ENCODE measurements at places on chromosomes 16 and 17. TPM values are rescaled to one million over a fixed set of nuclear protein-coding genes. Genes with fewer than 3 reads are reported as not detected.

GRCh38 chr16:28903344-28904042 lies 21.5 kb downstream of the RABEP2 start:
- H3K27me3 ChIP-seq = no peaks in the 10 kb centered on the region
- no peaks in the 10 kb centered on the region for H3K4me1 ChIP-seq
- H3K4me3 ChIP-seq = no peak overlapping the region
- H3K36me3 ChIP-seq = no peaks in the 10 kb centered on the region
- DNase-seq = no peak

- H3K27me3 ChIP-seq = no peaks in the 10 kb centered on the region
- peaks cover 15% of the 10 kb centered on the region for H3K4me1 ChIP-seq
- DNase-seq = no peak
- H3K4me3 ChIP-seq = peak overlapping the region; percentile 83
- H3K27ac ChIP-seq = peak overlapping the region; percentile 67
Observed at GRCh38 chr17:19361944-19362276, 613 bp downstream of the B9D1 start.

HS3ST3A1 gene
- total RNA-seq = 0.67 TPM

GRCh38 chr16:52456368-52456767 lies 90.6 kb downstream of the TOX3 start:
- H3K4me3 ChIP-seq = no peak overlapping the region
- DNase-seq = no peak
- no peaks in the 10 kb centered on the region for H3K4me1 ChIP-seq
- no peaks in the 10 kb centered on the region for H3K27me3 ChIP-seq
- H3K36me3 ChIP-seq = no peaks in the 10 kb centered on the region

CYB5D1 gene
- total RNA-seq = 17.5 TPM

DNA sequence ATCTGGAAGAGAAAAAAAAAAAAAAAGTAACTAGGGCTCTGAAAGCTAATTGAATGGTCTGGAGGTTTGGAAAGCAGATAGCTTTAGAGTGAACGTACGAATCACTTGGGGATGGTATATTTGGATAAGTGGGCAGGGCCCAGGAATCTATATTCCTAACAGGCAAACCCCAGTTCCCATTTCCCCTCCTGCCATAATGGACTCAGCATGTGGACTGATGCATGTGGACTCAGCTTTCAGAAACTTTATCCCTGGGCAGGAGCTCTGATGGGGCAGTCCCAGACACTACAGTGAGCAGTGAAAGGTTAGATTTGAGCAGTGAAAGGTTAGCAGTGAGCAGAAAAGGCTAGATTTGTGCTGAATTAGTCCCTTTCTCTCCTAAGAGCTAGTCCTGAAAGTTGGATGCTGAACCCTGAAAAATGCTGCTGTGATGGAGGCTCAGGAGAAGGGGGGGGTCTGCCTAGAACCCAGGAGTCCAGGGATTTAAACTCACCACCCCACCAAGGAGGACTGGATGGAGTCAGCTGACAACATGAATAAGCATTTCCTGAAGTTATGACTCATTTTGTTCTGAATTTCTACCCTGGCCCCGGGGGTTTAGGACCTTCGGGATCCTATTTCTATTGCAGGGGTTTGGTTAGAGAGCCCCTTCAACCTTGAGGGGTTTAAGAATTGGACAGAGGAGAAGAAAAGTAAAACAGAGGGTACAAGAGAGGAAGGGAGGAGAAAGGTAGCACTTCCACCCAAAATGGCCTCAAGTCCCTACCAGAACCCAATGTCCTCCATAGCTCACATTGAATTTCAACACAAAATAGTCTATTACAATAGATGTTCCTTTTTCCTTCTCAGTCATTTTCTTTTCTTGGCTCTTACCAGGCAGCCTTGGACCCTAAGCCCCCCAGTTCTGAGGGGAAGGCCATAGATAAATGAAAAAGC lies 10.3 kb upstream of the FZD2 start:
- H3K4me1 ChIP-seq = no peaks in the 10 kb centered on the region
- H3K27ac ChIP-seq = peak overlapping the region; percentile 0
- H3K36me3 ChIP-seq = no peaks in the 10 kb centered on the region
- no peak overlapping the region for H3K4me3 ChIP-seq

DNA sequence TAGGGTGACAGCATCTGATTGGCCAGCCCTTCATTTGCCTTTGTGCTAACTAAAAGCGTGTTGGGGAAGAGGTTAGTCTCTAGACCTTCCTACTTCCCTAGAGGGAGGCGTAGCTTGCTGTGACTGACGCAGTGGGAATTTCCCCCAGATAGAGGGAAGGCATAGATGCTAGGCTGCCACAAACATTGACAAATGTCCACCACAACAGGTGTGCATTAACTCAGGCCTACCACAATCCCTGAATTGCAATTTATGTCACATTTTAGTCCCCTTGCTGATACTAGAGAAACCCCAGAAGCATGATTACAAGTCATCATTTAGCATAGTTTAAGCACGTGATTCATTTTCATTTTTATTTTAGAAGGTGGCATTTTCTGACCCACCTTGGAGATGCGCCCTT lies 76.3 kb upstream of the WSB1 start:
- peaks cover 15% of the 10 kb centered on the region for H3K4me1 ChIP-seq
- DNase-seq = no peak
- no peak overlapping the region for H3K4me3 ChIP-seq
- H3K27me3 ChIP-seq = peaks cover 8% of the 10 kb centered on the region

KCNJ18 gene
- not detected for total RNA-seq

DNA sequence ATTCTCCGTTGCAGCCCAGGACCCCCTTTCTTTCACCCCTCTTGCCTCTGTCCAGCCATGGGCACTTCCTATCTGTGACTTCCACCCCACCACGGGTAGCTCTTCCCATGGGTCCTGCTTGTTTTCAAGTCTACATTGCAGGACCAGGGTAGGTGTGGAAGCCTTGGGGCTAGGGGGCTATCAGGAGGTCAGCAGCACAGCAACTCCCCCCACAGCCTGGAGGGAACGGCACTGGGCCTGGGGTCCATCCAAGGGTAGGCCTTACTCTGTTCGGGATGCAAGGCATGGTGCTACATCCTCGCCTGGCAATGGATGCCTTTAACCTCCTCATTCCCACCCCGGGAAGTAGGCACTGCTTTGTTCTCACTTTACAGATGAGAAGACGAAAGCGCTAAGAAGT lies 109.3 kb downstream of the IRX5 start:
- H3K36me3 ChIP-seq = no peaks in the 10 kb centered on the region
- H3K4me3 ChIP-seq = no peak overlapping the region
- H3K27ac ChIP-seq = no peak overlapping the region
- peaks cover 15% of the 10 kb centered on the region for H3K27me3 ChIP-seq

HOXB5 gene
- not detected for total RNA-seq

DNA sequence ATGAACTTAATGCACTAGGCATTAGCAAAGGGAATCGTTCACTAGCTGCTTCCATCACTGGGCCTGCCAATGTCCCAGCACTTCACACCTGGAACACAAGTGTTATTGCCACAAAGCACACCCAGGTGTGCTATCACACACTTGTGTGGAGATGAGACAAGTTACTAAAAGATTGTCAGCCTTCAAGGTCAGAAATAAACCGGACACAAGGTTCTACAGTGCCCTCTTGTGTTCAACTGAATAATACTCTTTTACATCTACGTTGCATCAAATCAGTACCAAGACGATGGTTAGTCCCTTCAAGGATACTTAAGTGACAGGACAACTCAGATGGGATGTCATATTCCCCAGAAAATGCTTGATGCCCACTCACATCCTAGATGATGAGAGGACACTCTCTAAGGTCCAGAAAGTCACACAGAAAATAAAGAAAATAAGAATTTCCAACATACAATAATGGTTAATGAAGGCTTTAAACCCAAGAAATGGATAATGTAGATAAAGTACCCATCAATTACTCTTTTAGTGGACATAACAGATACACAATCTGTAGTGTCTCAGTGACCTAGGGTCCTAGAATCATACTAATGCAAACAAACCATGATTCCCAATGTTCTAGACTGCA lies 16.4 kb upstream of the GLG1 start:
- no peak overlapping the region for H3K27ac ChIP-seq
- H3K27me3 ChIP-seq = no peaks in the 10 kb centered on the region
- no peak overlapping the region for H3K4me3 ChIP-seq
- H3K36me3 ChIP-seq = no peaks in the 10 kb centered on the region
- H3K4me1 ChIP-seq = no peaks in the 10 kb centered on the region

DNA sequence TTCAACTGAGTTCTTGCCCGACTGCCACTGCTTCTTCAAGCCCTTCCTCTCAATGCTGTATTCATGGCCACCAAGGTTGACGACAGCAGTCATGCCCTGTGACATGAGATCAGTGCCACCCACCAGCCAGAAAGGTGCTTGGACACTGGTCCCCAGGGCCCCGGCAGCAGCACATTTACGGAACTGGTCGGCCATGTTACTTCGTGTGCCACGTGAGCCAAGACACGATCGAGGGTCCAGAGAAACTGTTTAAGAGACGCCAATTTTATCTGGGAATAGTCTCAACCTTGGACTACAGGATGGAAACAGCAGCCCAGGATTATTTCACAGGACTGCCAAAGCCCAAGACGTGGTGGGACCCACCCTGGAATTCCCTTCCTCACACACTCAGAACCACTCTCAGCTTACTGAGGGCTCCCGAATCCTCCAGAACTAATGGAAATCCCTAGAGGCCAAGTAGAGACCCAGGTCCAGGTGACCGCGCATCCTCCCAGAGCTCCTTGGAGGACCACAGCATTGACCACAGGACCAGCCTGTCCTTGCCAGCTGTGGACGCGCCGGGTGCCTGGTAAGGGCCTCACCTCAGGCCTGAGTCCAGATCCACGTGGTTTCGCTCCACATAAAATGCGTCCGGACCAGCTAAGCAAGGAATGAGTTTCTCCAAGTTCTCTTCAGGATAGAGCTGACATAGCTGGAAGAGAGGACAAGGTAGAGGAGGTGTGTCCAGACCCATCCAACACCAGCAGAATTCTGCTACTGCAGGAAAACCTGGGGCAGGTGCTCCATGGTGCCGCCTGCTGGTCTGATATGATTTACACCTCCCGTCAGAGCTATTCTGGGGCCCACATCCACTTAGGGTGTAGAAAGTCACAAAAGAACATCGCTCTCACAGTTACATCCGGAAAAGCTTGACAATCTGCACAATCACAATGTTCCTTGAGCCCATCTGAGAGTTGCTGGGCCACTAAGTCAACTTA lies 28.2 kb downstream of the MAP1LC3B start:
- H3K4me3 ChIP-seq = no peak overlapping the region
- no peaks in the 10 kb centered on the region for H3K4me1 ChIP-seq
- no peaks in the 10 kb centered on the region for H3K27me3 ChIP-seq
- no peak for DNase-seq
- no peak overlapping the region for H3K27ac ChIP-seq

SYNGR3 gene
- total RNA-seq = 0.18 TPM

DNA sequence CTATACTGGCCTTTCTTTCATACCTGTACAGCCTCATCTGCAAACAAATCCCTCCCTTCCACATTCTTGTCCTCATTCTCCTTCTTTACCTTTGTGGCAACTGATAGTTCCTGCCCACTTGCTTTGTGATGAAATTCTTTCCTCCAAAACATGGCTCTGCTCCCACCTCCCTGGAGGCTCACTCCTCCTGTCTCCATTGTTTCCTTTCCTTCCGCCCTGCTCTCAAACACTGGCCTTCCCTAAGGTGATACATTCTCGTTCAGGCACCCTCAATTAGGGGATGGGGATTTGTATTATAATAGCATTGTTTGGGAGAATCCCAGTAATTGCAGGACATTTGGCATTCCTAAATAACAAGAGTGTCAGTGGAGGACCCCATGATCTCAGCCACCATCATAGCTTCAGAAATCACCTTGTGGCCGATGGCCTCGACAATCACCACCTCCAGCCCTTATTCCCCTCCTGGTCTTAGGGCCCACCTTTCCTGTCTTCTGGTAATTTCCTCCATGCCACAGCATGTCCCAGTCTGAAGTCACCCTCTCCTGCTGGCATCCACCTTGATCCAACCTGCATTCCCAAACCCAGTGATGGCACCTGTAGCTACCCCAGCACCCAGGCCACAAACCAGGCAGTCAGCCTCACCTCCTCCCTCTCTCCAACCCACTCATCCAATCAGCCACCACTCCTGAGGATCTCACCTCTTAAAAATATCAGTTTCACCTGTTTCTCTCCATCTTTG lies 7.9 kb downstream of the UNC119 start:
- H3K27ac ChIP-seq = no peak overlapping the region
- H3K36me3 ChIP-seq = no peaks in the 10 kb centered on the region
- no peak for DNase-seq
- no peaks in the 10 kb centered on the region for H3K27me3 ChIP-seq
- H3K4me3 ChIP-seq = no peak overlapping the region
- no peaks in the 10 kb centered on the region for H3K4me1 ChIP-seq

TM4SF5 gene
- total RNA-seq = not detected

GRCh38 chr17:65417406-65418221 lies 143.8 kb downstream of the AXIN2 start:
- H3K4me3 ChIP-seq = no peak overlapping the region
- DNase-seq = no peak
- no peaks in the 10 kb centered on the region for H3K36me3 ChIP-seq

ADAM11 gene
- total RNA-seq = 8.0 TPM

GNGT2 gene
- total RNA-seq = 0.89 TPM

DNA sequence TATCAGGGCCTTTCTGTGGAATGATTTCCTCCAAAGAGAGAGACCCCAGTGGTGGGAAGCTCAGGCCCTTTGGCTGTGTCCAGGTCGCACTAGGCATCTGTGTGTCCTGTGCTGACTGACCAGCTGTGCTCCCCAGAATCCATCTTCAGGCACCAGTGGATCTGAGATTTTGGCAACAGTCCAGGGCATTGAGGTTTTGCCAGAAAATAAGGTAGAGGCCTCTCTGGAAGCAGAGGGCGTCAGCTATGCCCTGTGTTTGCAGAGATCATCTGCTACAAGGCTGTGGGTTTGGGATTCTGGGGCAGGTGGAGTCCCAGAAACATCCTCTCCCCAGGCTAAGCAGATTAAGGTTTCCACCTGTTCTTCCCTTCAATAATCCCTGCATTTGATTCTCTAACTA lies 57.5 kb upstream of the TOB1 start:
- H3K36me3 ChIP-seq = no peaks in the 10 kb centered on the region
- H3K4me3 ChIP-seq = no peak overlapping the region
- H3K4me1 ChIP-seq = peaks cover 46% of the 10 kb centered on the region

DNA sequence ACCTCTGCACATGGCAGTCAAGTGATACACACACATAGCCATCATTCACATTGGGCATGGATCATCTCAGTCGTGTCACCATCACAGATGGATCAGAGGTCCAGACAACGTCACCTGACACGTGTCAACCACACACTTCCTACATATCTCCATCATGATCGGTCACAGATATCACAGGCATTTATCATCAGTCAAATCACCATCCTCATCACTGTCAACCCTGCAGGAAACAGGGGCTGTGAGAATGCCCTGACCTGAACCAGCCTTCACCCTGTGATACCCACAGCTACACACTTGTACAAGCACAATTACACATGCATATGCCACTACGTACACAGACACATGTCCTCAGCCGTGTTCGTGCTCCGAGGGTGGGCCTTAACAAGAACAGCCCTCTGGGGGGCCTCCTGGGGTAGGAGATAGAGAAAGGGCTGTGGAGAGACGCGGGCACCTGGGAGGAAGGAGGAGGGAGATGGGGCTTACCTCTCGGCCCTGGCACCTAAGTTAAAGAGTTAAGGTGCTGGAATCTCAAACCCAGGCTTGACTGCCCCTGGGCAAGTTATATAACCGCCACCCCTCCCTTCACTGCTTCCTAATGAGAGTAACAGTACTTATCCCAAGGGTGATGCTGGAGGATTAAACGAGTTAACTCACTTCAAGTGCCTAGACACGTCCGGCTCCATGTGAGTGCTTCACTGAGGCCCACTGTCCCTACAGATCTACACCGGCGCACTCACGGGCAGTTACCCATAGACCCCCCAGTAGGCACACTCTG lies 1.1 kb downstream of the SLC12A4 start:
- H3K27me3 ChIP-seq = no peaks in the 10 kb centered on the region
- H3K4me1 ChIP-seq = peaks cover 62% of the 10 kb centered on the region
- no peaks in the 10 kb centered on the region for H3K36me3 ChIP-seq
- no peak for DNase-seq
- peak overlapping the region; percentile 97 for H3K27ac ChIP-seq
- peak overlapping the region; percentile 63 for H3K4me3 ChIP-seq

ERCC4 gene
- total RNA-seq = 11.7 TPM

TMEM204 gene
- total RNA-seq = 10.7 TPM

Measured in heart right ventricle (tissue), 16 donors.